ENCODE measurements at places on chromosomes 2 and 18.

DNA sequence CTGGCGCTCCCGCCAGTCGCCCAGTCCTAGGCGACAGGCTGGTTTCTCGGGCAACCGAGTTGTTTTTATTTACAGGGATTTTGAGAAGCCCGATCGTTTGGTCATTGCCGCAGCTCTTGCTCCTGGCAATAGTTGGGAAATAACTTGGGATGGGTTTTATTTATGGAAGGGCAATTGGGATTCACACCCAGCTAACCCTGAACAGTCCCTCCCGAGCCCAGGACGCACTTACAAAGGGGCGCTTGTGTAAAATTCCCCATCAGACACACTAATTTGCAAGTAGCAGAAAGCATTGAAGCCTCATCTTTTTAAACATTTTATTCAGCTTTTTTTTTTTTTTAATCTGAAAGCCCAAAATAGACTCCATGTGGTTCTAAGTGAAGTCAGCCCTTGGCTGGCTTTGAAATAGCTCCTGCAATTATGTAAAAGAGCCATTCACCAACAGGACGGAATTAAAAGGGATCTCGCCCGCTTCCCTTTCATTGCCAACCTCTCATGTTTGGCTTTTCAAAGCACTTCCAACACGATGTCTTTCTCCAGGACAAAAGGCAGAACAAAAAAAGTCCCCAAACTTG, 3.6 kb upstream of the GBX2 start:
- no peak for DNase-seq

GRCh38 chr2:100077456-100077855, 64.9 kb downstream of the AFF3 start:
- no peak for DNase-seq

DNA sequence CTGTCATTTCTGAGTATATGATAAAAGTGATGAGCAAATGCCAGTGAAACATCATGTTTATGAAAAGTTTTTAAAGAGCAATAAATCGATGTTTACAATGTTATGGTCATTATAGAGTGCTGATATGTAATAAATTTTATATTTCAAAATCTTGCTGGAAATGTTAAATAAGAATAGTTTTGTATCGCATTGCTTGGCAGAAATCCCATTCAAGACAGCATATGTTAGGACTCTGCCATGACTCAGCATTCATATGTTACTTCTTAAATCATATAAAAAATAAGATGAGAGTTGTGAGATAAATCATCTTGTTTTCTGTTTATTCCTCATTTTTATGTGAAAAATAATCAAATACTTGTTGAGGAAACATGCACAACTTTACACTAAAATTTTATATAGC, 949.9 kb upstream of the NRXN1 start:
- no peak for DNase-seq

GRCh38 chr2:123073371-123073770, 951.7 kb upstream of the CNTNAP5 start:
- DNase-seq, result no peak

DNA sequence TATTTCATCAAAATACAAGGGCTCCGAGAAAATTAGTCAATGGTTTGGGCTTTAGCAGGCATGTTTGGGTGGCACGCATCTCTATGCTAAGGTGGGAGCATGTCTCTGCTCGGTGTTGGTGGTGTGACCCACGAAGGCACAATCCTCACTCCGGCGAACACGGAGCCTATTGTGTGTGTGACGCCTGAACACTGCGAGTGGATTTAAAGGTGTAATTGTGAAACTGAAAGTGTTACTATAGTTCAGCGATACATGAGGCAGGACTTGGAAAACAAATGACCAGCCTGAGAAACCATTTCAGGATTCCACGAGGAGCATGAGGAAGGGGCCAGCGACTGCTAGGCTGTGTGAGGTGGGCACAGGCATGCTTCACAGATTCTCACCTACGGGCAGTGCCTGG, 41.7 kb upstream of the LDLRAD4 start:
- no peak for DNase-seq

GRCh38 chr2:9950521-9951271, 797 bp upstream of the GRHL1 start:
- no peak for DNase-seq

- DNase-seq, result no peak
Observed at GRCh38 chr18:60027397-60027796, 127.6 kb downstream of the PMAIP1 start.

GRCh38 chr2:72780477-72780876, 45.4 kb downstream of the EXOC6B start:
- DNase-seq, result no peak

- DNase-seq, result no peak
Observed at GRCh38 chr18:68623342-68623741, 91.6 kb downstream of the TMX3 start.

DNA sequence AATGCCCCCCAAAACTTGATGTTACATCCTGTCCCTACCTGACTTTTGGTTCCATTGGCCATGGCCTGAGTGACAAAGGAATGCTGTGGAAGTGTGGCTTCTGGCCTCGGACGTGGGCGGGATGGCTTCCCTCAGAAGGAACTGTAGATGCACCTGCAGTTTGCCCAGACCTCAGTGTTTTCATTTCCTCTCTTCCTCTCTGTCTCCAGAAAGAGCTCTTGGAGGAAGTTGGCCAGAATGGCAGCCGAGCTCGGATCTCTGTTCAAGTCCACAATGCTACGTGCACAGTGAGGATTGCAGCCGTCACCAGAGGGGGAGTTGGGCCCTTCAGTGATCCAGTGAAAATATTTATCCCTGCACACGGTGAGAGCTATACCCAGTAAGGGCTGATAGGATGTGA, 61.0 kb upstream of the TMEM87B start:
- no peak for DNase-seq

DNA sequence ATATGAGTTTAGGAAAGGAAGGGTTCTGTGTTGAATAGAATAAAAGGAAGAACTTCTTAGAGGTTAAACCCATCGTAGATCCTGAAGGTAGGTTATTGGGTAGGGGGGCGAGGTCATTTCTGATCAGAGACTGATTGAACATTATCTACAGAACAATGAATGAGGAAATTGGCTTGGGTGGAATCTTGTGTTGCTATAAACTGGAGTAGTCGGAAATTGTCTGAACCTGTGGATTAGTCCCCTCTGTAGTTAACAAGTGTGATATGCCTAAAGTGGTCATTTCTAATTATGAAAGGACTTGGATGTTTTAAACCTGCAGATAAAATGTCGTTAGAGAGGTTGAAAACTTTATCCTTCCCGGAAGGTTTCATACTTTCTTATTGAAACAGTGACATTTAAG, 42.1 kb downstream of the EML4 start:
- no peak for DNase-seq

DNA sequence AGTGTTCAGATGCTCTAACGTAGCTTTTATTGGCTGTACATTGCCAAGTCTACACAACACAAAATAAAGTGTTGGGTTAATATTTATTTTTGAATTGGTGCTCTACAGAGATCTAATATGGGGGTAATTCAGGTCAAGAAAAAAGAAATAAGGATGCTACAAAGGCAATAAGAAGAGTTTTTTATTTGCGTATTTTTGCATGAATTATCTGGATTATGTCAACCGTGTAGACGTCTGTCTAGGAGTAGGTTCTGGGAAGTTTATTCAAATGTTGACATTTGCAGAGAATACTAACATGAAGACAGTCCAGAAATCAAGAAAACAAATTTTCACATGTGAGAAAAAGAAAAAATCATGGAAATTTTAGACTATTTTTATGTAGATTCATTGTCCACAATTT, 876.7 kb upstream of the POU3F3 start:
- no peak for DNase-seq

DNA sequence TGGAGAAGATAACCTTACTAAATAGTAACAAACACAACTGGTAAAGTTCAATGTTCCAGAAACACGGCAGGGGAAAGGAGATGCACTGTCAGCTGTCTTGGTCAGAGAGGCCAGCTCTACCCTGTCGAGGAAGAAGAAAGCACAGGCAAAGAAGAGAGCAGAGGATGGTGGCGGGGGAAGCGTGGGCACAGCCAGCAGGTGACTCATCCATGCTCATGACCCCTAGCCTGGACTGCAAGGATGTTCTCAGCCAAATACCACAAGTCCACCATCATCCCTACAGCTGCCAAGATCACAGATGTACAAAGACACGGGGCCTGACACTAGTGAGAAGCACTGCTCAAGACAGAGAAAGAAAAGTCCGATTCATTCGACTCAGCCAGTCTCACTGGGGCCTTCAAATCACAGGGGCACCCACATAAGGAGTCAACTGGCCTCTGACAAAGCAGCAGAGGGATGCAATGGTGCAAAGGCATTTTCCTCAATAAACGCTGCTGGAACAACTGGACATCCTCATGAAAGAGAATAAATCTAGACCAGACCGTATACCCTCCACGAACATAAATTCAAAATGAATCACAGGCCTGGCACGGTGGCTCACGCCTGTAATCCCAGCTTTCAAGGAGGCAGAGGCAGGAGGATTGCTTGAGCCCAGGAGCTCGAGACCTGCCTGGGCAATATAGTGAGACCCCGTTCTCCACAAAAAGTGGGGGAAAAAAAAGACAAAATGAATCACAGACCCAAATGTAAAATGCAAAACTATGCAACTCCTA, 5.6 kb downstream of the DTYMK start:
- DNase-seq, result no peak

Measured in cortex of kidney (tissue), 1 donor.